ENCODE measurements at places on chromosomes 12 and 14.
A peak's percentile ranks its signal among the peaks of the same experiment; 100 is the strongest.

DNA sequence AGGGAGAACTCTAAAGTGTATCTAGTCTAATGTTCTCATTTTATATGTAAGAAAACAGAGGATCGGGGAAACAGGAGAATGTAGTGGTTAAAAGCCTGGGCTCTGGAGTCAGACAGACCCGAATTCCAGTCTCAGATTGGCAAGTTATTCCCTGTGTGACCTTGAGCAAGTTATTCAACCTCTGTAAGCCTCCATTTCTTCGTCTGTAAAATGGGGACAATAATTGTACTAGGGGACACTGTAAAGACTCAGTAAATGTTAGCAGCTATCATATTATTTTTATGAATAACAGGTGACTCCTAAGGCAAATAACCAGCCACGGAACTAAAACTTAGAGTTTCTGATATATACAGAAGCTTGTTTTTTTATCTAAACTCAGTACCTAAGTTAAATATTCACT lies 152.1 kb downstream of the APAF1 start:
- no peak for DNase-seq

DNA sequence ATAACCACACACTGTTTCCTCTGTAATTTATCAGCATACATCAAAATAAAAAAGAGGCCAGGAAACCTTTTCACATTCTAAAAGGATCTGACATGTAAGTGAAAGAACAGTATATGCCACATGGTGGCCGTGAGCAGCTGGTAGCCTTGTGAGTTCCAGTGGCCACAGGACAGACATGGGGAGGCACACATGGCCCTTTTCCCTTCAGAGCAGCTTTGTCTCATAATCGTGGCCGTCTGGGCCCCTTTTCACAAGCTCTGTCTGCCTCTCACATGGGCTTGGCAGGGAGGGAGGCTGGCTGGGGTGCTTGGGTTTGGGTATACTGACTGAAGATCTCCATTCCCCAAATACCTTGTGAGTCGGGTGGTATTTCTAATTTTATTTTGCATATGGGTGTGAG lies 1.5 kb upstream of the ZDHHC22 start:
- no peak for DNase-seq

- no peak for DNase-seq
Measured at GRCh38 chr12:103626498-103626897, 39.4 kb downstream of the STAB2 start.

- DNase-seq: no peak
Measured at GRCh38 chr12:76250256-76250655, 98.0 kb downstream of the BBS10 start.

DNA sequence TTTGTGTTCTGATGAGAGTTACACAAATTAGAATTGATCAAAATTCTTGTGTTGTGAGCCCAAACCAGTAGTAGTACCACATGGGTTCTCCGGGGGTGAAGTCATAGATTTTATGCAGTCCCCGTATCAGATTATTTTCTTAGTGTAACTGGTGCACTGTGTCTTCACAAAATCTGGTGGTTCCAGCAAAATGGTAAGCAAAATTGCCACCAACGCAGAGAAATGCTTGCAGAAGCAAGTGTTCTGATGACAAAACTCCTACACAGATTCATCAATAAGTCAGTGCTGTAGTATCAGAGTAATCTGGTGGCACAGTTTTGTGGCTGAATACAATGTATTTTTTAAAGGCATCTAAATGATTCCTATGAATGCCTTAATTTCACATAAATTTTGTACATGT lies 1.3 kb upstream of the CACNA2D4 start:
- DNase-seq: no peak

GRCh38 chr14:100077441-100077840 lies 12.2 kb downstream of the EVL start:
- DNase-seq: no peak

GRCh38 chr12:79415746-79416435 lies 274.9 kb downstream of the PAWR start:
- peak; percentile 59 for DNase-seq

- no peak for DNase-seq
Measured at GRCh38 chr12:97182769-97183168, 275.7 kb downstream of the NEDD1 start.

- no peak for DNase-seq
Measured at GRCh38 chr14:24062216-24062980, 9.0 kb upstream of the CPNE6 start.

DNA sequence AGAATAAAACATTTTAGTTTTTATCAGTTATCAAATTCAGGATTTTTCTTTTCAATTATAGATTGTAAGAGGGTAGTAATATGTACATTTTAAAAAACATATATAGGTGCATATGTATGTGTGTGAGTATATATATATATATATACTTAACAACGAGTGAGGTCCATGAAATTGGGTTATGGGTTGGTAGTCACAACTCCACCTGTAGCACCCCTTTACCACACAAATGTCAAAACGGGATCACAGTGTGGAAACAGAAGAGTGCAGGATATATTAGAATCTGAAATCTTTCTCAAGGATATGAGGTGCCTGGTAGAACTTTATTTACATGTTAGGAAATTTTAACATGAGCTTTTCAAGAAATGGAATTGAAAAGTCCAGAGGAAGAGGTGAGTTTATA lies 31.3 kb downstream of the MIA2 start:
- peak; percentile 30 for DNase-seq

- no peak for DNase-seq
Measured at GRCh38 chr14:101200650-101201516, 297.4 kb upstream of the RTL1 start.

- no peak for DNase-seq
Measured at GRCh38 chr14:44370727-44371126, 136.4 kb downstream of the FSCB start.

GRCh38 chr14:55780156-55780946 lies 200.3 kb downstream of the KTN1 start:
- DNase-seq: no peak

- DNase-seq: no peak
Measured at GRCh38 chr14:51576117-51576430, 75.6 kb upstream of the FRMD6 start.

DNA sequence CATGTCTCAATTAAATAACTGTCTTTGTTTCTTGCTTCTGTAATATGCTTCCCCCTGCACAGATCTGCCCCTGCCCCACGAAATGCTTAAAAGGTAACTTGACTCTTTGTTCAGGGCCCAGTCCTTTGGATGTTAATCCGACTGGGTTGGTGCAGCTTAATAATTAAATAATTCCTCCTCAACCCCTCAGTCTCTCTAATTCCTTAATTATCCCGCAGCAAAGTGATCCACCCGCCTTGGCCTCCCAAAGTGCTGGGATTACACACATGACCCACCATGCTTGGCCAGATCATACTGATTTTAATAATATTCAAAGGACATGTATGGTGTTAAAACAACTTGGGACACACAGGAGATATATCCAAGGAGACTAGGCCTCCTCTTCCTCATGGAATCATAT lies 18.2 kb upstream of the ANAPC7 start:
- no peak for DNase-seq

GRCh38 chr12:100474617-100475016 lies 951 bp downstream of the NR1H4 start:
- no peak for DNase-seq

DNA sequence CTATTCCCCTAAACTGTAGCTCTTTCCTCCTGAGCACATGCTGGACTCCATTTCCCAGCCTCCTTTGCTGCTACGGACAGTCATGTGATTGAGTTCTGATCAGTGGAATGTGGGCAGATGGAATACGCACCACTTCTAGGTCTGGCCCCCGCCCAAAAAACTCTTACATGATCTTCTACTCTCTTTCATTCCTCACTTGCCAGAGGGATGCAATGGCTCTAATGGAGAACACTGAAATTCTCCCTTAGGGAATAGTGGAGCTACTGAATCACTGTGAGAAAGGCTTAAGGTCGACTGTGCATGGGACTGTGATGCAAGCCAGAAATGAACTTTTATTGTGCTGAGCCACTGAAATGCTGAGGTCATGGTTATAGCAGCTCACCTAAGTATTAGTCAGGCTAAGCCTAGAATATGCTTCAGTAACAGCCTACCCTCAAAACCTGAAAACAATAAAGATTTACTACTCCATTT lies 13.0 kb upstream of the TMED2 start:
- DNase-seq: no peak

DNA sequence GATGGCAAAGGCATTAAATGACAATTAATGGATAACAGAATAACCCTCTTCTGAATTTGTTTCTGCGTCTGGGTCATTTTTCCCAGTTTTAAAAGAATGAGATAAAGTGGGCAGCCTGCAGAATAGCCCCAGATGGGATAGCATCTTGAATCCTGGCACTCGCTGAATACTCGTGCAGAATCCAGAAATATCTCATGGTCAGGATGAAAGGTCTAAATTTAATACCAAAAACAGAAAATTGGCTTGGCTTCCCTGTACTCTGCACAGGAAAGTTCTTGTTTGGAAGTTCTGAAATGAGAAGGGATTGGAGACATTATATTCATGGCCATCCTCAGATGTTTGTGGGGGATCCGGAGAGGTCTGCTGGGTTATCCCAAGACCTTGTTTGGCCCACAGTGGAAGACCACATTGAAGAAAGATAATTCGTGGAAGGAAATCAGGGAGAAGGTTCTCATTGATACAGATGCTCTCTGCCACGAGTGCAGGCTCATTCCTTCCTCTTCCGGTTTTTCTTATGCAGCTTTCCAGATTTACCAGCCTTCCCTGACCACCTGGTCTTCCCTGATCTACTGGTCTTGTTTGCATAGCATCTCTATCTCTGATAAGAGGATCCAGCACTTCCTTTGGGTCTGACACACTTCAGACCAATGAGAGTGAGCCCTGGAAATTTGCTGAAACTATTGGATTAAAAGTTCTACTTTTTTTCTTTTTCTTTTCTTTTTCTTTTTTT lies 6.0 kb upstream of the IFT81 start:
- peak; percentile 53 for DNase-seq

DNA sequence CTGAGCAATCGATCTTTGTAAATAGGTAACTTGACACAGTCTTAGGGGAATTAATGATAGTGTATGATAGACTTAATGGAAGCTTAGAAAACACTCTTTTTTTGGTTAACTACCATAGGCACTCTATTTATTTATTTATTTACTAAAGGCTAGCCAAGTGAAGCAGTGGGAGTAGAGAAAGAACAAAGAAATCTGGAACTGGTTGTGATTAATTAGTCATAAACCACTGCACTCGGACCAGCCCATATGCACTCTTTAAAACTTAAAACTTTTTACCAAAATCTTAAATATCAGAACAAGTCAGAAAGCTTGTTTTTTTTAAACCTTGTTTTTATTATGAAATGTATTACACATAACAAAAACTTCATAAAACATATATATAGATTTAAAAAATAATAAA lies 49.5 kb upstream of the SRP54 start:
- DNase-seq: no peak

DNA sequence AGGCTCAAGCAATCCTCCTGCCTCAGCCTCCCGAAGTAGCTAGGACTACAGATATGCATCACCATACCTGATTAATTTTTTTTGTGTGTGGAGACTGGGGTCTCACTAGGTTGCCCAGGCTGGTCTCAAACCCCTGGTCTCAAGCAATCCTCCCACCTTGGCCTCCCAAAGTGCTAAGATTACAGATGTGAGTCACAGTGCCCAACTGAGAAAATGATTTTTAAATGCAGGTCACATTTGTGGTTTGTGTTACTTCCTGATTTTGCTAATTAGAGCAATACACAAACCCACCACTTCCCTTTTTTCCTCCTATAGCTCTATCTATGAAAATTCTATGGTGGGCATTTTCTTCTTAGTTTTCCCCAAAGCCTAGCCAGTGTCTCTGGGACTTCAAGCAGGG lies 45.5 kb upstream of the TMEM263 start:
- DNase-seq: no peak

- DNase-seq: no peak
Measured at GRCh38 chr14:77055306-77055705, 26.8 kb upstream of the IRF2BPL start.

GRCh38 chr12:21353487-21353886 lies 18.8 kb upstream of the SLCO1A2 start:
- DNase-seq: no peak

GRCh38 chr14:102500713-102501112 lies 8.9 kb downstream of the ANKRD9 start:
- DNase-seq: no peak
